ENCODE measurements at places on chromosomes 7 and 10. TPM values are rescaled to one million over a fixed set of nuclear protein-coding genes. Genes with fewer than 3 reads are reported as not detected.

The PNLIP gene
- not detected for total RNA-seq

The SPDYE11 gene
- 0.08 TPM for total RNA-seq

The SLK gene
- total RNA-seq: 54.4 TPM

The CCDC172 gene
- total RNA-seq: not detected

The HMX2 gene
- total RNA-seq: not detected

The KCNH2 gene
- total RNA-seq: 8.7 TPM

The RFC2 gene
- 13.0 TPM for total RNA-seq

The UPK3BL1 gene
- 25.2 TPM for total RNA-seq

The TECTB gene
- 0.05 TPM for total RNA-seq

The SPDYE5 gene
- not detected for total RNA-seq

The NEUROD6 gene
- not detected for total RNA-seq

Measured in myocyte (in vitro differentiated cells).